Left cardiac atrium (tissue), 4 donors: ENCODE measurements at places on chromosomes 7 and 10. TPM values are rescaled to one million over a fixed set of nuclear protein-coding genes. Genes with fewer than 3 reads are reported as not detected.

NEURL1 gene
- total RNA-seq, result 0.39 TPM

GRCh38 chr7:8435590-8436545 is 2.5 kb downstream of the NXPH1 start:
- DNase-seq, result no peak

DNA sequence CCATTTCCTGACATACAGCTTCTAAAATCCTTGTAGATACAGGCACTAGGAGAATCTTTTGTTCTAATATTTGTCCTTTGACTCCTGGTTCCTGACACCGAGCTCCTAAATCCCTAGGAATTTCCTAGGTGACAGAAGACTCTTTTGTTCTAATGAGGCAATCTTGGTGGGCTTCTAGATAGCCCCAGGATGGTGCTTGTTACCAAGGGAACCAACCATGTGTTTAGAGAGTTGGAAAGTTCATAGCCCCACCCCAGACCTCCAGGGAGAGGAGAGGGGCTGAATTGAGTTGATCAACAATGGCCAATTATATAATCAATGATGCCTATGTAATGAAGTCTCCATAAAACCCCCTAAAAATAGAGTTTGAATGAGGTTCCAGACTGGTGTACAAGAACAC is 145.1 kb downstream of the JMJD1C start:
- no peak for DNase-seq

KCNH2 gene
- total RNA-seq, result 59.1 TPM

DNA sequence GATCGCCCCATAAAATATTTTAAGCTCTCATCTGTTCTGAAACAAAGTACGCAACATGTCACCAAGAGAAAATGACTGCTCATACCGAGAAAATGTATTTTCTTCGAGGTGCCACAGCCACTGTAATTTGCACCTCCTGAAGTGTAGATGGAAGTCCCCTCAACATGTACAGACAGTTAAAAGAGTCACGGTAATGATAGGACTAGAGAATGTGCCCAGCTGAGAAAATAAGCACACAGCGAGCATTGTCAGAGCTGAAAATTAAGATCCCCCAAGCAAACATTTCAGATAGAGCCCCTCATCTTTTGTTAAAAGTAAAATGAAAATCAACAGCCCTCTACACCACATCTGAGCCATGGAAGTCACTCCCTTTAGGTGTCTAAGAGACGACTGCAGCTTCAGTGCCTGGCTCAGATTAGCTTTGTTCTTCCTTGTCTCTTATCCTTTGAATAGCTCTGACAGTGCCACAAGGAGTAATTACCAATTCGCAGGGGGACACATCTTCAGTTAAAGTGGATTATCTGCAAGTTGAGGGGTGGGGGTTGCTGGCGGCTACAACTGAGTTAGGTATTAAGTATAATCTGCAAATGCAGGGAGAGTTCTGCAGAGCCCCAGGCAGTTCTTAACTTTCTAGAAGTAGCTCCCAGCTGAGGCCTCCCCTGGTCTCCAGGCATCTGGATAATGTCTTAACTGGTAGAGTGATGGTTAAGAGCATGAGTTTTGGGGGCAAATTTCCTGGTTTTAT is 222.7 kb upstream of the C7orf33 start:
- DNase-seq, result no peak

CC2D2B gene
- total RNA-seq, result 0.65 TPM
